Stromal cell of bone marrow (primary cell): ENCODE measurements at places on chromosomes 1 and 21.

GRCh38 chr1:209697126-209697525 lies 7.5 kb upstream of the HSD11B1 start:
- no peak for DNase-seq

DNA sequence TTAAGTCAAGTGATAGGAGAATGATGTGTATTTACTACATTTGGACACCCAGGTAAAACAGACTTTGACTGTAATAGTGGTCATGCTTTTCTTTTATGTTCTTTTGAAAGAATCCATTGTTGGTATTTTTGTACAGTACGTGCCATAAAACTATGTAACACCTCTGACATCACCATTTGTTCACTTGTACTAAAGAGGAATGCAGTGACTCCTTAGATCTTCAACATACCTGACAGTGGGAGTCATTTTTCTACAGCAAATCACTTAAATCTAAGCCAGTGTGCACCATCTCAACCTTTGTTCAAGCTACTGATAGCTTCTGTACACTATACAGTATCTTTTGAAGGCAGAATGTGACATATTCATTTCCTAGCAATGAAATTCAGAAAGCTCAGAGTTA lies 6.3 kb upstream of the PLD5 start:
- DNase-seq, result no peak

DNA sequence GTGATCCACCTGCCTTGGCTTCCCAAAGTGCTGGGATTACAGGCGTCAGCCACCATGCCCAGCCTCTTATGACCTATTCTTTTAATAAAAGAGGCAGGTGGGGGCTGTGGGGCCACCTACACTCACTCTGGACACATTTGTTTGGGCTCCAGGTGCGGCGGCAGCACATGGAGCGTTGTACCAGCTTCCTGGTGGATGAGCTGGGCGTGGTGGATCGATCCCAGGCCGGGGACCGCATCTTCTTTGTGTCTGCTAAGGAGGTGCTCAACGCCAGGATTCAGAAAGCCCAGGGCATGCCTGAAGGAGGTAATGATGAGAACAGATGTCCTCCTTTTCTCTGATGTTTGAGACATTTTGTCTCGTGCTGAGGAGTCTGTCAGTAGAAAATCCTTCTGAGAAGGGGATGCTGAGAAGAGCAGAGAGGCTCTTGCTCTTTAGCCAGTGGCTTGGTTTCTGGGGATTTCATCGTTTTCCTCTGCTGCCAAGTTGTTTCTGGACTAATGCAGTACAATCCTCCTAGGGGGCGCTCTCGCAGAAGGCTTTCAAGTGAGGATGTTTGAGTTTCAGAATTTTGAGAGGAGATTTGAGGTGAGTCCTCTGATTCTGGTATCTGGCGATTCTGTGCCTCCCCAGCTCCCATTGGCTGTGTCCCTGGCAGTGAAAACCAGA lies 17.9 kb upstream of the MIIP start:
- DNase-seq, result no peak

- peak; percentile 95 for DNase-seq
These were observed 99.4 kb upstream of the JUN start for GRCh38 chr1:58883037-58883887.

- no peak for DNase-seq
These were observed 144.7 kb downstream of the NOS1AP start for GRCh38 chr1:162214202-162214601.

DNA sequence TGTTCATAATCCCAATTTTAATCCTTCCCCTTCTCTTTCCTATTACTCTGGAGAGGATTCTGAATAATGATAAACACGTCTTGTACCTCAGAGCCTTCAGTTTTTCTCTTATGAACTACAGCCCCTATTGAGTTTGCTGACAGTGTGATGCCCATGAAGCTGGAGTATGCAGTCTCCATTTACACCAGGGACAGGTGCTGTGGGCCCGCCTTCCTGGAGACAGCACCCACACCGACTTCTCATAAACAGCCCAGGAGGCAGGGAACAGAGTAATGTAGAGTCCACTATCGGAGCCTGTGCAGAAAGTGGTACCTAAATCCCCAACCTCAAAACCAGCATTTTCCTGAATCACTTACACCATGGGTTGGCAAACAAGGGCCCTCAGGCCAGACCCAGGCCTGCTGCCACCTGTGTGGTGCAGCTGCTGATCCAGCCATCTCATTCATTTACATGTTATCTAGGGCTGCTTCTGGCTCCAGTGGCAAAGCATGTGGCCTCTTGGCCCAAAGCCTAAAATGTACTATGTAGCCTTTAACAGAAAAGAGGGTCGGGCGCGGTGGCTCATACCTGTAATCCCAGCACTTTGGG lies 95.1 kb upstream of the KRTAP19-8 start:
- no peak for DNase-seq

DNA sequence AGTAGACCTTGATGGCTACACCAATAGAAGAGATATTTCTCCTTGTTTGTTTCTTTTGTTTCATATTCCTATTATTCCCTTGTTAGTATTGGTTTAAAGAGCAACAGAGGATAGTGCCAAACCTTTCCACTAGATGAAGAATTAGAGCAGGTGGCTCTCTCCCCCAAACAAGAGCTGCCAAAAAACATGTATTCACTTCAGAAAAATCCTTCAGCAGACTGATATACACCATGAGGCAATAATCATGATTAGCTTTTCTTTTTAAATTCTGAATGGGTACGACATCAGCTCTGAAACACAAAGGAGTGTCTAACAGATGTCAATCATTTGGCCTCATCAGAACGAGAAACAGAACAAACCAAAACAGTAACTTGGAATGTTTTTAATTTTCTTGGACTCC lies 67.3 kb upstream of the MAP10 start:
- DNase-seq, result no peak

DNA sequence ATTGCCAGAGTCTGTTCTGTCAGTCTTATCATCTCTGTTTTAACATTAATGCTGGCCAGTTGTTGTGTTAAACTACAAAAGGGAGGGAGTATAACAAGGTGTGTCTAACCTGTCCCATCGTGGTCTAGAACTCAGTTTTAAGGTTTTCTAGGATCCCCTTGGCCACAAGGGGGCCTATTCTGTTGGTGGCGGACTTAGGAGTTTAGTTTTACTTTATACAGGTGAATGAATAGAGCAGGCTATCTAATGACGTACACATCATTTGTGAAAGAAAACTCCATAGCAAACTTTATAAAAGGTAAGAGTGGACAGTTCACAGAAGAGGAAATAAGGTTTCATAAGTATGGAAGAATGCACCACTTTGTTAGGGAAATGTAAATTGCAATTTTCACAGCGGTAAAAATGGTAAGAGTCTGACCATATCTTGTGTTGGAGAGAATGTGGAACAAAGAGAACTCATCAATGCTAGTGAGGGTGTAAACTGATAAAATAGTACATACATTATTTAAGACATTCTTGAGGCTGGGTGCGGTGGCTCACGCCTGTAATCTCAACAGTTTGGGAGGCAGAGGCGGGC lies 2.5 kb upstream of the ATF6 start:
- DNase-seq, result no peak

GRCh38 chr1:61050541-61051442 lies 31.6 kb upstream of the NFIA start:
- DNase-seq, result no peak

- DNase-seq, result no peak
These were observed 2.3 kb downstream of the COX20 start for GRCh38 chr1:244837597-244838258.

DNA sequence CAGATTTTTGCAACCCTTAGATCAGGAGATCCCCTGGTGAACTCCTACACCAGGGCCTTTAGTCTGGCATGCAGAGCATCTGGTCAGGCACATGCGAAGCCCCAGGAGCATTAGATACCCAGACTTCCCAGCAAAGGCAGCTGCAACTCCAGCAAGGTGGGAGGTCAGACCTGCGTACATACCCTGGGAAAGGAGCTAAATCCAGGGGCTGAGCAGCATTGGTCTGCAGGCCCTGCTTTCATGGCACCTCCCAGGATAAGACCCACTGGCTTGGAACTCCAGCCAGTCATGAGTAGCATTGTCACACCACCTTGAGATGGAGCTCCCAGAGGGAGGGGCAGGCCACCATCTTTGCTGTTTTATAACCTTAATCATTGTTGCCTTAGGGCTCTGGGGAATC lies 92.3 kb downstream of the KCNT2 start:
- no peak for DNase-seq

DNA sequence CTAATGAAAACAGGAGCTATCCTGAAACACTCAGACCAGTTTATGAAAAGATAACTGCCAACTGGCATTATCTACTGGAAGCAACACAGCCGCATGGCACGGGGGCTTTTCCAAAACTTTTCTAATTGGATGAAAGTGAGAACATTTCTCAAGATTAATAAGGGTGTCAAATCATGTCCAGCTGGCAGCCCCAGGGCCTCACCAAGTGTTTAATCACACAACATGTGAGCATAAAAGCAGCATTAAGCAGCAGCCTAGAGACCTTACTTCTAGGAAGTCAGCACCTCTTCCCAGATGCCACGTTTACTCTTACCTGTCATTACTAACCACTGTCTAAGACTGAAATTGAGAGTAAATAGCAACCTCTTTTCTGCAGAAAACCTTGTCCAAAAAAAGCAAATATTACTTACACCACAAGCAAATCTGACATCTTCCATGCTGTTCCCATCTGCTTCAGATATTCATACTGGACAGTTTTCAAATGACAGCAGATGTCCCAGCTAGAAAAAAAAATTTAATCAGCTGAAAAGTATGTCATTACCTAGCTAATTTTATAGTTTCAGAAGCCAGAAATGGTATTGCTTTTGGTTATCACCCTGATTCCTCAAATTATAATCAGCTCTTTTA lies 341.5 kb upstream of the ZP4 start:
- DNase-seq, result no peak

- DNase-seq, result no peak
These were observed 5.7 kb upstream of the CCT8 start for GRCh38 chr21:29078869-29079767.

DNA sequence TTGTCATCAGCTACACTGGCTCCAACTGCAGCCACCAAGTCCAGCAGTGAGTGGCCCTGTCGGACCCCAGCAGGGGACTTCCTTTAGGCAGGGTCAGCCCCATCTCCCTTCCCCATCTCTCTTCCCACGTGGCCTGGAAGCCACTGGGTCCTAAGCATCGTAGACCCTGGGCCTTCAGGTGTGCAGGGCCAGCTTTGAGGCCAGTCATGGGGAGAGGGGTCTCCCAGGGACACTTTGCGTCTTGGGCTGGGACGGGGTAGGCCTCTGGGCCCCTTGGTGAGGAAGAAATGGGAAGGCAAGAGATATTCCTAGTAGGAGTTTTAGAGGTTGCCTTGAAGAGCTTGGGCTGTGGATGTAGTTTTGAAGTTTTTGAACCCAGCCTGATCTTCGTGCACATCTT lies 12.1 kb upstream of the MIIP start:
- DNase-seq, result no peak

DNA sequence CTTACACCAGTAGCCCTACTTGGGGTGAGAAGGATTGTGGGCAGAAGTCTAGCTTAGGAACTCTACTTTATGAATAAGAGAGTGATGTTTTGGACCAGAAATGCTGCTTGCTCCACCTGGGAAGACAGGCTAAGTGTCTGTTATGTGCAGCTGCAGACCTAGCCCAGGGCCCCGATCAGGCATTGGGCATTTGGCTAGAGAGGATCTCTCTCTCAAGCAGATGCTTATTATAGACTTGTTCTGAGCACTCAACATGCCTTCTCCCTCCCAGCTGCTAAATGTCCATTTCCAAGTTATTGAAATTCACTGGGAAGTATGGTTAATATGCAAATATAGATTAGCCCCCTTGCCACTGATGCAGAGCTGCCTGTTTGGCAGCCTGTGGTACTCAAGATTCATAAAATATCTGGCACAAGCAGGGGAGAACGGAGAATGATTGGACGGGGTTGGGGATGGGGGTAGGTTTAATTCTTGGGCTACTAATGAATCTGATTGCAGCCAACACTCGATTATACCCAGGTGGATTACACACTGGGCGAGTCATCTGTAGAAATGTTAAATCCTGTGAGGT lies 115.9 kb downstream of the KCND3 start:
- DNase-seq, result no peak

GRCh38 chr1:227994632-227995300 lies 12.0 kb upstream of the WNT3A start:
- DNase-seq, result no peak

DNA sequence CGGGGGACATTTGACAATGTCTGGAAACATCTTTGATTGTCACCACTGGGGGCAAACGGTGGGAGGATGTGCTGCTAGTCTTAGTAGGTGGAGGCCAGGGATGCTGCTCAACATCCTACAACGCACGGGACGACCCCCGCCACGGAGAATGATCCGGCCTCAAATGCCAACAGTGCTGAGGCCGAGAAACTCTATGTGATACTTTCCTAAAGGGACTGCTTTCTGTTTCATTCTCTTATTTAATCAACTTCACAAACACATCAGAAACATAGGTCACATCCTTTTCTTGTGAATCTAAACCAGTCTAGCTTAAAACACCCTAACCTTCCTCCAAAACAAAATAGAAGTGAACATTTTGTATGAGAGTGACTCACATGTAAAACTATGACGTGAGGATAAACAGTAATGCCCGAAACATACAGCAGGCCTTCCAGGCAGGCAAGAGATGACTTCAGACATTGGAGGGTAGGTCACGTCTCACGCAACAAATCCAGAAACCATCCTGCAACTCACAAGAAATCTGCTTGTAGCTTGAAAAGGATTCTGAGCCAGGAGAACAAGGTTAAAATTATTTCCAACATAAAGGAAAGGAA lies 37.2 kb upstream of the ETS2 start:
- DNase-seq, result peak; percentile 51

GRCh38 chr21:28111151-28111619 lies 881.5 kb downstream of the LTN1 start:
- peak; percentile 82 for DNase-seq

DNA sequence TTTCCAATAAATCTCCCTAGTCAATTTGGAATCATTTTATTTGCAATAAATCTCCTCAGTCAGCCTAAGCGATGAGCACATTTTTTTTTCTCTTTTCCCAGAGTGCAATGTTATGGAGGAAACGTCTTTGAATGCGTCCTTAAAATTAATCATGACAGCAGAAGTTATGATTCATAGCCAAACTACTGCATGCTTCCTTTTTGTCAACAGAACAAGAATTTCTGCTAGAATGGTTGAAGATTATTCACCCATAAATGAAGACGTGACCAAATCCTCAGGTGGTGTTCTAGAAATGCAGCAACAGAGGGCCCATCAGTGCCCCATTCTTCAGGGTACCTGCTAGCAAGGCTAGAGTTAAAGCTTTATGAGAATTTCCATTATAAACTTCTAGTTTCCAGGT lies 407.9 kb upstream of the PKN2 start:
- DNase-seq, result peak; percentile 41
